ENCODE measurements at places on chromosomes 6 and 20.

GRCh38 chr6:132236744-132237143 lies 164.5 kb downstream of the MOXD1 start:
- H3K36me3 ChIP-seq, result no peaks in the 10 kb centered on the region
- no peaks in the 10 kb centered on the region for H3K4me1 ChIP-seq
- H3K4me3 ChIP-seq, result no peak overlapping the region
- DNase-seq, result peak; percentile 87

- H3K27ac ChIP-seq, result no peak overlapping the region
- no peaks in the 10 kb centered on the region for H3K27me3 ChIP-seq
- no peaks in the 10 kb centered on the region for H3K4me1 ChIP-seq
- DNase-seq, result peak; percentile 63
- H3K36me3 ChIP-seq, result no peaks in the 10 kb centered on the region
- H3K4me3 ChIP-seq, result no peak overlapping the region
Measured at GRCh38 chr6:24547243-24547642, 52.5 kb downstream of the ALDH5A1 start.

DNA sequence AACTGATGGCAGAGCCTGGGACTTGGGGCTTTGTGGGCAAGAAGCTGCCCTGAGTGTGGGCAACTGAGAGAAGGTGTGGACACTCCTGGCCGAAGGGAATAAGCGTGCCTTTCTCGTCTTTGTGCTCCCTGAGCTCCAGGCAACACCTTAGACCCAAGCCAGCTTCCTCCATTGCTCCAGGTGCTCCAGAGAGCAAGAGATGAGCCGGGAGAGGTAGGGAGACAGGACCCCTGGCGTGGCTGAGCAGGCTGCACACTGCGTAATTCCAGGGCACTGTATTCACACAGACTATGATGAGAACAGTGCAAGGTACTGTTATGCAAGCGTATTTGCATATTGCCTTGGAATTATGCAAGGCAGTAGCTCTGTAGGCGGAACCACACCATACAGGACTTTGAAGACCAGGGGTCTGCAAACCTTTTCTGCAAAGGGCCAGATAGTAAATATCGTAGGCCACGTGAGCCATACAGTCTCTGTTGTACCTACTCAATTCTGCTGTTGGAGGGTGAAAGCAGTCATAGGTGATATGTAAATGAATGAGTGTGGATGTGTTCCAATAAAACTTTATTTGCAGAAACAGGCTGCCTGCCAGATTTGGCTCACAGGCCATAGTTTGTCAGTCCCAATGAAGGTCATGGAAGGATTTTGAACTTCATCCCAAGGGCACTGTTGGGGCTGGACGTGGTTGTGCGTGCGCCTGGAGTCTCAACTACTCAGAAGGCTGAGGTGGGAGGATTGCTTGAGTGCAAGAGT lies 42.1 kb upstream of the FAM83D start:
- no peaks in the 10 kb centered on the region for H3K27me3 ChIP-seq
- no peak overlapping the region for H3K4me3 ChIP-seq
- no peak overlapping the region for H3K27ac ChIP-seq
- no peak for DNase-seq
- H3K4me1 ChIP-seq, result no peaks in the 10 kb centered on the region

DNA sequence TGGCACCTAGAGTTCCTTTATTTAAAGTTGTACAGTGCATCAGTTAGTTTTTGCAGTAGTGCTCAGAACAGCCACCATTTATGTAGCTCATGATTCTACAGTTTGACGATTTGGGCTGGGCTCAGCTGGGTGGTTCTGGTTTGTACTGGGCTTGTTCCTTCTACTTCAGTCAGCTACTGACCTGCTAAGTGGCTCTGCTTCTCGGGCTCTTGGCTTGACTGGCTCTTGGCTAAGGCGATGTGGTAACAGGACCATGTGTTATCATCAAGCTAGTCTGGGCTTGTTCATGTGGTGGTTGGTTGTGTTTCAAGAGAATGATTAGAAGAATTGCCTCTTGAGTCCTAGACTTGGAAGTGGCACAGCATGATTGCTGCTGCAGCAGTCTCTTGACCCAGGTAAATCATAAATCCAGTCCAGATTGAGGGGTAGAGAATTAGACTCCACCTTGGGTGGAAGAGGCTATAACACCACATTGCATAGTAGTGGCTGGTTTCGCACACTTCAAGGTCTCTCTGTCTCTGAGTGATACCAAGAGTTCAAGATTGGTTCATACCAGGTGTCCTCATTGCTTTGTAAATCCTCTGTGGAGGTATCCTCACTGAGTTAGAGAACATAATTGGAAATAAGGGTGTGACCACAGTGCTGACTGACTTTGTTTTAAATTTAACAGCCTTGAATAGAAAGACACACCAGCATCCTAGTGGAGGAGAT lies 253.0 kb downstream of the ARID1B start:
- H3K4me1 ChIP-seq, result peaks cover 2% of the 10 kb centered on the region
- no peak overlapping the region for H3K4me3 ChIP-seq
- H3K36me3 ChIP-seq, result no peaks in the 10 kb centered on the region
- no peak for DNase-seq

- H3K4me1 ChIP-seq, result no peaks in the 10 kb centered on the region
- no peaks in the 10 kb centered on the region for H3K27me3 ChIP-seq
- H3K4me3 ChIP-seq, result no peak overlapping the region
- no peak overlapping the region for H3K27ac ChIP-seq
Measured at GRCh38 chr6:144932621-144933020, 647.5 kb downstream of the UTRN start.

GRCh38 chr6:2918936-2919335 lies 15.8 kb upstream of the SERPINB9 start:
- H3K27me3 ChIP-seq, result no peaks in the 10 kb centered on the region
- no peak overlapping the region for H3K4me3 ChIP-seq
- no peak for DNase-seq
- H3K4me1 ChIP-seq, result peaks cover 12% of the 10 kb centered on the region

- DNase-seq, result no peak
- no peaks in the 10 kb centered on the region for H3K36me3 ChIP-seq
- no peaks in the 10 kb centered on the region for H3K27me3 ChIP-seq
- H3K4me1 ChIP-seq, result no peaks in the 10 kb centered on the region
- H3K27ac ChIP-seq, result no peak overlapping the region
- no peak overlapping the region for H3K4me3 ChIP-seq
Measured at GRCh38 chr6:108771421-108771820, 76.8 kb upstream of the ARMC2 start.

GRCh38 chr6:155504848-155505607 lies 49.4 kb upstream of the NOX3 start:
- no peak overlapping the region for H3K4me3 ChIP-seq
- H3K27me3 ChIP-seq, result no peaks in the 10 kb centered on the region
- no peak for DNase-seq
- H3K27ac ChIP-seq, result no peak overlapping the region

- H3K4me1 ChIP-seq, result no peaks in the 10 kb centered on the region
- no peaks in the 10 kb centered on the region for H3K27me3 ChIP-seq
- no peak overlapping the region for H3K4me3 ChIP-seq
Measured at GRCh38 chr6:49813248-49813647, 26.2 kb upstream of the PGK2 start.

DNA sequence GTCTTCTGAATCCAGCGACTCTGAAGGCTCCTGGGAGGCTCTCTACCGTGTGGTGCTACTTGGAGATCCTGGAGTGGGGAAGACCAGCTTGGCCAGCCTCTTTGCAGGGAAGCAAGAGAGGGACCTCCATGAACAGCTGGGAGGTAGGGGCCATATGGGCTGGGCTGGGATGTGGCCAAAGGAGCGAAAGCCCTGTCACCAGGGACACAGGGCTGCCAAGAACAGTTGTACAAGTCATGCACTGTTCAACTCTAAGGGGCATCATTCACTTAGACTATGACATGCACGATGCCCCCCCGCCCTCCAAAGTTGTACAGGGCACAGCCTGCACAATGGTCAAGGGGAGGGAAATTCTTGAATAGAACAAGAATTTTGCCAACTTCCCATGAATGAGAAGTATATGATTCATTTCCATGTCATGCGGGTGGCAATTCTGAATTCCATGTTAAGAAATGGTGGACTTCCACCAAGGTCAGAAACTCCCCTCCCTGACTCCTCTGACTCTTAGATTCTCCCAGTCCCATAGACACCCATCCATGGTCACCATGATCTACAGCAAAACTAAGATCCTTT lies 1.6 kb downstream of the REM1 start:
- no peaks in the 10 kb centered on the region for H3K27me3 ChIP-seq
- H3K36me3 ChIP-seq, result no peaks in the 10 kb centered on the region
- no peak for DNase-seq
- H3K4me1 ChIP-seq, result no peaks in the 10 kb centered on the region
- H3K27ac ChIP-seq, result no peak overlapping the region
- H3K4me3 ChIP-seq, result no peak overlapping the region

DNA sequence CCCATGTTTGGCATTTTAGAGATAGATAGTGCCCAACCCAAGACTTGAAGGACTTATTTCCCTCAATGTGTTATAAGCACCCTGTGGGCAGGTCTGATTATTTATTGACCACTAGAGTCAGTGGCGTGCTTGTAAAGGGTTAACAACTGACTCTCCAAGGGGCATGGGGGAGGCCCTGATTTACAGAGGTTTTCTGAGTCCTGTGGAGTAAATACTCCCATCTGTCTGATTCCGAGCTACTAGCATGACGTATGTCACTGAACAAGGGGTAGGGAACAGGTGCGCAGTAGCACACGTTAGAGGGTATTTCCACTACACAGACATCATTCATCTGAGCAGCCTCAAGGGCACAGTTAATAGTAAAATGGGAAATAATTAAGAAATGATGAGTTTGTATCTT lies 17.4 kb upstream of the TRAM2 start:
- H3K4me1 ChIP-seq, result no peaks in the 10 kb centered on the region
- no peak for DNase-seq
- no peak overlapping the region for H3K27ac ChIP-seq
- no peaks in the 10 kb centered on the region for H3K27me3 ChIP-seq
- no peak overlapping the region for H3K4me3 ChIP-seq

- H3K4me3 ChIP-seq, result no peak overlapping the region
- no peak overlapping the region for H3K27ac ChIP-seq
- H3K27me3 ChIP-seq, result no peaks in the 10 kb centered on the region
- DNase-seq, result no peak
Measured at GRCh38 chr20:57449398-57450354, 58.5 kb downstream of the RBM38 start.

DNA sequence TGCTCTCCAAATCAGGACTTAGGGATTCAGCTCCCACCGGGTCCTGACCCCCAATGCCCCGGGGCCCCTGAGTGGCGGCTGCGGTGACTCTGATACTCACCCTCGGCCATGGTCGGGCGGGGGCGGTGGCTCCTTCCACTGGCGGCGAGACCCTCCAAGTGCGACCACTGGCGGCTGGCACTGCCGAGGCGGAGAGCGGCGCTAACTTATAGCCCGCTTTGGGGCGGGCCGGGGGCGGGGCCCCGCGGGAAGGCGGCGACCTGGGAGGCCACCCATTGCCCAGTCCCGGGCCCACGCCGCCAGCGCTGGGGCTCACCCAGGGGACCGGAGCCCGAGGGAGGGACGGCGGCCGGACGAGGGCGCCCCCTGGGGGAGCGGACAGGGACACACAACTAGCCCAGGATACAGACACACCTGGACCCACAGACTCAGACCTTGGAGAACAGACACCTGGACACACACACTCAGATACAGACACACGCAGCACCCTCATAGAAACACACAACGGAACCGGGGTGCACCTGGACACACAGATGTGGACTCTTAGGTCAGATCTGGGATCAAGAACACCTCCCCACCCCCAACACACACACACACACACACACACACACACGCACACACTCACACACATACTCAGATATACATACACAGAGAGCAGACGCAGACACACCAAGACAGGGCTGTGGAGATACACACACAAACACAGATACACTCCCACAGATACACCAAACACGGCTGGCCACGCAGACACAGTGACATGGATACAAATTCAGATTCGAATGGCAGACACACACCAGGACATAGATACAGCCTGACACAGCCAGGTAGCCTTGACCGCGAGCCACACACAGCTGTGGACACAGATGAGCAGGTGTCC lies at the start of gene TGM2:
TSS of gene TGM2 (minus strand) at position 182 of the 877 bp plus-strand sequence. CDS start at position 110, 72 bp downstream.
- no peaks in the 10 kb centered on the region for H3K27me3 ChIP-seq
- no peak within 1 kb of the TSS for H3K4me3 ChIP-seq
- no peaks in the 10 kb centered on the region for H3K4me1 ChIP-seq
- no peak within 1 kb of the TSS for H3K27ac ChIP-seq
- no peaks in the 10 kb centered on the region for H3K36me3 ChIP-seq
- peak; percentile 53 for DNase-seq

- no peak overlapping the region for H3K4me3 ChIP-seq
- H3K36me3 ChIP-seq, result peaks cover 1% of the 10 kb centered on the region
- no peaks in the 10 kb centered on the region for H3K27me3 ChIP-seq
- DNase-seq, result peak; percentile 9
Measured at GRCh38 chr20:25495189-25495824, 87.8 kb downstream of the GINS1 start.

DNA sequence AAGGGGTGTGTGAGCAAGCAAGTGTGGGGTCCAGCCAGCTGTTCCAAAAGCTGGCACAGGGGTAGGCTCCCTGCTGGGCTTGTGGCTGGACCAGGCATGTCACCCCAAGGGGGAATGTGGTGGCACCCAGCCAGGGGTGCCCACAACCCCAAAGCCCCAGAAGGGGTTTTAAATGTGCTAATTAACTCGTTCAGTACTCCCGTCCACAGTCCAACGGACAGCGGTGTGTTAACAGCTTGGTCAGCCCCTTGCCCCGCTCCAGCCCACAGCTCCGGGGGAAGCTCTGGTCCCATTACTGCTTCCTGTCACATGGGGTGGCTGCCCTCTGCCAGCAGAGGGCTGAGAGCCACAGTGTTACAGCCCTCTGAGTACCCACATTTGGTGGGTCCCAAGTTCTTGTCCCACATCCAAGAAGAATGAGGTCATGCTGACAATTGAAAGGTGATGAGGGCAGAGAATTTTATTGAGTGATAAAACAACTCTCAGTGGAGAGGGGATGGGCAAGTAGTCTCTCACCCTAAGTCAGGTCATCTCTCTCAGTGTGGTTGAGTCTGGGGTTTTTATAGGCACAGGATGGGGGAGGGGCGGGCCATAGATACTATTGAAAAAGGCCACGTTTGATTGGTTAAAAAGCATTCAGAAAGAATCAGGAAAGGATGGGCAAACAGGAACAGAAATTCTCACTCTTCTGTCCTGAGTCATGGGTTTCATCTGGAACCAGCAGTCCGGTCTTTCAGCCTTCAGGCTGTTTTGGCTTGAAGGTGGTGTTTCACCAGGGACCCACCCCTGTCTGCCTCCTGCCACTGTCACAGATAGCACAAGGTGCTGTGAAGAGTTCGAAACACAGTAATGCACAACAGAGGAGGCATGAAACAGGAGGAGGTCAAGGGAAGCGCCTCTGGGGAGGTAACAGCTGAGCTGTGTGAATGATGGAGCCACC lies 238.5 kb downstream of the NFATC2 start:
- DNase-seq, result no peak
- H3K27me3 ChIP-seq, result no peaks in the 10 kb centered on the region
- H3K4me1 ChIP-seq, result peaks cover 20% of the 10 kb centered on the region
- H3K4me3 ChIP-seq, result no peak overlapping the region
- H3K36me3 ChIP-seq, result no peaks in the 10 kb centered on the region
- peak overlapping the region; percentile 91 for H3K27ac ChIP-seq

DNA sequence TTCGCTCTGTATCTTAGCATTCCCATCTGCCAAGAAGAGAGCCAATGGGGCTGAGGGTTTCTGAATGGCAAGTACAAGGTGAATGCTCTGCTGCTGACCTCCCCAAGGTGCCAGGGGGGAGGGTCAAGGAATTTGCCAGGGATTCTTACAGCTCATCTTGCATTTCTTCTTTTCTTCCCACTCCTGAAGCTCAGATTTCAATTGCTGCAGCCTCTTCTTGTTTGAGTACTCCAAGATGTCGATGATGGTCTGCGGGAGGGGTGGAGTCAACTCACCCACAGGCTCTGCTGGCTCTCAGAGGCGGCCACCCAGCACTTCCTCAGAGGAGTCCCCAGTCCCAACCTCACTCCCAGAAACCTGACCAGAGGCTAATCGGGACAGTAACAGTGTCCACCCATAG lies 12.4 kb downstream of the C20orf96 start:
- no peaks in the 10 kb centered on the region for H3K4me1 ChIP-seq
- no peaks in the 10 kb centered on the region for H3K36me3 ChIP-seq
- H3K27ac ChIP-seq, result no peak overlapping the region
